ENCODE measurements at places on chromosomes 11 and 22.

- DNase-seq, result no peak
Measured at GRCh38 chr22:46424496-46424895, 89.0 kb downstream of the TRMU start.

DNA sequence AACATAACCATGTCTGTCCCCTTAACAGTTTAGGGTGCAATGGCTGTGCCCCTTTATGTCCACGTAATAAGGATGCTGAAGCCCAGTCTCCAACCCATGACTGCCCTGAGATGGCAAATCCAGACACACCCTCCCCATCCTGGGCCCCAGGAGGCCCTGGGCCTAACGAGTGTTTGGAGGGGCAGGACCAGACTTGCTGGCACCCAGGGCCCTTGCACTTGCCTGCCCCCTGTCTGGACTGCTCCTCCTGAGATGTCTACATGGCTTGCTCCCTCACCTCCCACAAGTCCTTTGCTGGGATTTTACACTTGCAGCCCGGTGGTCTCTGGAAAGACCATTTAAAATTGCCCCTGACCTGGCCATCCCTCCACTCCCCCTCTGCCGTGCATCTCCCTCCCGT lies 132.2 kb upstream of the NECTIN1 start:
- DNase-seq, result no peak

GRCh38 chr11:9072626-9073176 lies 18.7 kb downstream of the SCUBE2 start:
- DNase-seq, result no peak

- no peak for DNase-seq
Measured at GRCh38 chr11:92852229-92852628, 117.2 kb upstream of the MTNR1B start.

- DNase-seq, result no peak
Measured at GRCh38 chr22:39980596-39980995, 14.2 kb upstream of the FAM83F start.

DNA sequence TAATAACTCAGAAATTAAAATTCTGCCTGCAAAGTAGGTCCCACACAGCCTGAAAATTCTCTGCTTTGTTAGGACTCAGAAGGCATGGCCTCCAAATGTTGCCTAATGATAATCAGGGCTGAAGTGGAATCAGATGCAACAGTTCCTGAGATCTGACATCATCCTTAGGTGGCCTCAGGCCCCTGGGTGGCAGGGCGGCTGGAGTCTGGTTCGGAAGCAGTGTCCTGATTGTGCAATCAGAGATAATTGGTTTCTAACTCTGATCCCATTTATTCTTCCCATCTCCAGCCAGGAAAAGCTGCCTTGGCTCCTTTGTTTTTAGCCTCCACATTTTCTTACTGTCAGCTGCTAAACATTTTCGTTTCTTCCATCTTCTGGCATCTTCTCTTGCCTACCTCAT lies 399.3 kb downstream of the OPCML start:
- no peak for DNase-seq

- no peak for DNase-seq
Measured at GRCh38 chr11:33863418-33864172, 28.3 kb downstream of the LMO2 start.

DNA sequence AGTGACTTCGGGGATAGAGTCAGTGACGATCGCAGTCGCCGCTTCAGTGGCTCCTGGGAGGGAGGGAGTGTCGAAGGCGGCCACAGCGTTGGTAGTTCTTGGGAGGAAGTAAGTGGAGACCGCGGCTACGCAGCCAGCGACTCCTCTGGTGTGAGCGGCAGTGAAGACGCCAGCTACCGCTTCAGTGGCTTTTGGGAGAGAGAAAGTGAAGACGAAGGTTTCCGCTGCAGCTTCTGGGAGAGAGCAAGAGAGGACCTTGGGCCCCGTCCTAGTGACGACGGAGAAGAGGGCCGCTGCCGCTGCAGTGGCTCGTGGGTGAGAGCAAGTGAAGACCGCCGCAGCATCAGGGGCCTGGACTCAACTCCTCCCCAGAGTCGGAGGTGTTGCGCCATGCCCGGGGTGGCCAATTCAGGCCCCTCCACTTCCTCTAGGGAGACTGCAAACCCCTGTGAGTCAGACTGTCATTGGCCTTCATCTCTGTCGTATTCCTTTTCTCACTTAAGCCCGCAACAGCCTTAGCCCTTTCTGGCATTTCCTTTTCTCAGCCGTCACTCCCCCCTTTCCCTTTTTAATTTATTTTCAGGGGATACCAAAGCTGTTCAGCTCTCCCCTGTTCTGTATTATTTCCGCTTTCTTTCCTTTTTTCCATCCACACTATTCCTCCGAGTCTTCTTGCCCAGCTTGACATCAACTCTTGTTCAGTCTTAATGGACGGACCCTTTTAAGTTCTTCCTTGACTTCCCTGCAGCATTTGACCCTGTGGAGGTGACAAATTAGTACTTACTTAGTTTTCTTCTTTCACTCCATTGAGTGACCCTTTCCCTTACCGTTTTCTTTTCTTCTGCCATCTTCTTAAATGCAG lies 1.0 kb downstream of the ANKRD42 start:
- DNase-seq, result peak; percentile 82

Data from natural killer cell (primary cell).